Fibroblast of skin of scalp (primary cell): ENCODE measurements at places on chromosomes 2 and 18.

DNA sequence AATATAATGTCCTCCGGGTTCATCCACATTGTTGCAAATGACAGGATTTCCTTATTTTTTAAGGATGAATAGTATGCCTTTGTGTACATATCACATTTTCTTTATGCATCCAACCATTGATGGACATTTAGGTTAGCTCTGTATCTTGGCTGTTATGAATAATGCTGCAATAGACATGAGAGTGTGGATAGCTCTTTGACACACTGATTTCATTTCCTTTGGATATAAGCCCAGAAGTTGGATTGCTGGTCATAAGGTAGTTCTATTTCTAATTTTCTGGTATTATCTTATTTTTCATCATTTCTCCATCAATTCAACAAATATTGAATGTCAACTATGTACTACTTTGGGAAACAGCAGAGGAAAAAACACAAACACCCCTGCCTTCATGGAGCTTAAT lies 423.3 kb downstream of the MTX2 start:
- DNase-seq, result no peak

- DNase-seq, result peak; percentile 84
These were observed 103.4 kb downstream of the TNS1 start for GRCh38 chr2:217899231-217900009.

- DNase-seq, result no peak
These were observed 10.4 kb downstream of the ARHGAP25 start for GRCh38 chr2:68745006-68745405.

GRCh38 chr2:17719562-17720371 lies 33.8 kb downstream of the SMC6 start:
- no peak for DNase-seq

DNA sequence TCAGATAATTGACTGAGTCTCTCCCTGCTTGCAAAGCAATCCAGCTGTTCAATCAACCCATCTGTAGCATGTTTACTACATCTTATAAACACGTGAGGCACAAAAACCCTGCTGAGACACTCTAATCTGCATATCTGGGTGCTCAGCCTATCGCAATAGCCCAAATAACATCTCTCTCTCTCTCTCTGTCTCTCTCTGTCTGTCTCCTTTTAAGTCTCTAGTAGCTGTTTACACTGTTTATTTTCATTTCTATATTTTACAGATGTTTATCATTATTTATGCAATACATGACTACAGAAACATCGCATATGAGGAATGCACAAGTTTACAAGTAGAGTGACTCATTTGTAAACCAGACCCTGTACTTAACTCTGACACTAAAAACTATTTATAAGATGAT lies 422.1 kb upstream of the DSEL start:
- DNase-seq, result peak; percentile 16

GRCh38 chr18:78935406-78935805 lies 44.2 kb upstream of the SALL3 start:
- DNase-seq, result no peak

- no peak for DNase-seq
These were observed 226.6 kb downstream of the ACKR3 start for GRCh38 chr2:236796236-236796635.

DNA sequence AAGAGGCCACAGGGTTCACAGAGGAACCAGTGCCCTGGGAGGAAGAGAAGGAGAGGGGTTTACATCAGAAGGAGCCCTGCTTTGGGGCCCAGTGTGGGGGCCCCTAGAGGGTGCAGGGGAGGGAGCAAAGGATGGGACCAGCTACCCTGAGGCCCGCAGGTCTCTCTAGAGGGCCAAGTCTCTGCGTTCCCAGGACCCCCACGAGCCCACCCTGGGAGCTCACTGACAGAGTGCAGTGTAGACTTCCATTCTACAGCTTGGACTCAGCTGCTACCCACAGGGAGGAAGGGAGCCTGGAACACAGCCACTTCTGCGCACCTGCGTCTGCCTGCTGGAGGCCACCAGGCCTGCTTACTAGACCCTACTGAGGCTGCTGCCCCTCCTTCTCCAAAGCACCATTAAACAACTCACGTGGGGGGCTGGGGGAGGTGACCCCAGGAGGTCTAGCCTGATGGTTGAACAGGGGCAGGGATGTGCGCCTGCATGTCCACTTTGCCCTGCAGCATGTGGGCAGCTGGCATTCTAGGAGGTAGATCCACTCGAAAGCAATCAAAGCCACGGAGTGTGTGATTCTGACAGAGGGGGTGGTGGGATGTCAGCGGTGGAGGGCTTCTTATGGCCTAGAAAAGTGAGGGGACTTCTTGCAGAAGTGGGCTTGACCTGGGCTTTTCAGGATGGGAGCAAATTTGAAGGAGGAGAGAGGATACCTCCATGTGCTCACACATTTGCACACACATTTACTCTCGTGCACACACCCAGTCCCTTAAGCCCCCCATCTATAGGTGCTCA lies 90.2 kb downstream of the ZFP36L2 start:
- DNase-seq, result no peak

DNA sequence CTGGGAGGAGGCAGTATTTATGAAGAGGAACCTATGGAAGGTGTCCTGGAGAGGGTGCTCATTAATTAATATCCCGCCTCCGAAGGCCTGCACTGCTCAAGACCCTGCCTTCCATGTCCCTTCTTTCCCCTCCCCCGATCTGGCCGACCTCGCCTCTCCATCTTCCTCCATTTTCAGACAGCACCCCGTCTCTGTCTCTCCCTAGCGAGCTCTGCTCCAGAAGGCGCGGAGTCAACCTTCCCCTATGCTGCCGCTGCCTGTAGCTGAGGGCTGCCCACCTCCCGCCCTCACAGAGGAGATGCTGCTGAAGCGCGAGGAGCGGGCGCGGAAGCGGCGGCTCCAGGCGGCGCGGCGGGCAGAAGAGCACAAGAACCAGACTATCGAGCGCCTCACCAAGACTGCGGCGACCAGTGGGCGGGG lies 1.1 kb upstream of the WBP1 start:
- DNase-seq, result peak; percentile 17

DNA sequence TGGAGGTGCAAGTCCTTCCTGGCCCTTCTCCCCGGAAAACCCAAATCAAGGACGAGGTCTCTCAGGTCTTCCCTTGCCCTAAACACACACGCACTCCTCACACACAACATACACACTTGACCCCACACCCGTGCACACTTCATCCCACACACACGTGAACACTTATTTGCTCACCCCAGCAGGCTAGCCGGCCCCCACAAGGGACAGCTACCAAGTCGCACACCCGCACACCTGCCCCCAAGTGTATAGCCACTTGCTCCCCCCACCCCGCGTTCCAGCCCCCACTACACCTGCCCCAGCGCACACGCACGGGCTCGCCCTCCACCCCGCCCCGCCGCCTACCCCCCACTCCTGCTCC lies 359 bp downstream of the TGFBRAP1 start:
- DNase-seq, result no peak

- DNase-seq, result peak; percentile 57
These were observed 456.5 kb downstream of the FBXO15 start for GRCh38 chr18:73691118-73691517.

DNA sequence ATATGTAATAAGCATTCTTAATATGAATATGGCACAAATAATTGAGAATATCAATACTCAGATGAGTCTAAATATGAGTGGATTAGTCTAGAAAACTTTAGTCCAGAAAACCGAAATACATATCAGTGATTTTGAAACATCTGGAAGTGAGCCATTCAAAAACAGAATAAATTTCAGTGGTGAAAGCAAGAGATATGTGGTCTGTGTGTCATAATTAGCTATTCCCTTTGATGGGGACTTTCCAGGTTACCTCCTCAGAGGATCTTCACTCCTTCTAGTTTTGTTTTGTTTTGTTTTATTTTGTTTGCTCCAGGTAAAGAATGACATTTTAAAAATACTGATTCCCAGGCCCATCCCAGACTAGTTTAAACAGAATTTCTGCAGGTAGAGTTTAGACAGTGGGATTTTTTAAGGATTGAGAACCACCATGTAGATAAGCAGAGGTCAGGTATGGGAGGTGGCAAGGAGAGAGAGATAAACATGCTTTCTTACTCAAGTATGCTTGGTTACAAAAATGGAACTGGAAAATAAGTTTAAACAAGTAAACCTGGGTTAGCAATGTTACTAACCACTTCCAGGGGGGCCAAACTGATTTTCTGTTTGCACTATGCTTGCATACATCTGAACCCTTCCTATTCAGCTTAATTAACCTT lies 70.7 kb downstream of the NABP1 start:
- no peak for DNase-seq

DNA sequence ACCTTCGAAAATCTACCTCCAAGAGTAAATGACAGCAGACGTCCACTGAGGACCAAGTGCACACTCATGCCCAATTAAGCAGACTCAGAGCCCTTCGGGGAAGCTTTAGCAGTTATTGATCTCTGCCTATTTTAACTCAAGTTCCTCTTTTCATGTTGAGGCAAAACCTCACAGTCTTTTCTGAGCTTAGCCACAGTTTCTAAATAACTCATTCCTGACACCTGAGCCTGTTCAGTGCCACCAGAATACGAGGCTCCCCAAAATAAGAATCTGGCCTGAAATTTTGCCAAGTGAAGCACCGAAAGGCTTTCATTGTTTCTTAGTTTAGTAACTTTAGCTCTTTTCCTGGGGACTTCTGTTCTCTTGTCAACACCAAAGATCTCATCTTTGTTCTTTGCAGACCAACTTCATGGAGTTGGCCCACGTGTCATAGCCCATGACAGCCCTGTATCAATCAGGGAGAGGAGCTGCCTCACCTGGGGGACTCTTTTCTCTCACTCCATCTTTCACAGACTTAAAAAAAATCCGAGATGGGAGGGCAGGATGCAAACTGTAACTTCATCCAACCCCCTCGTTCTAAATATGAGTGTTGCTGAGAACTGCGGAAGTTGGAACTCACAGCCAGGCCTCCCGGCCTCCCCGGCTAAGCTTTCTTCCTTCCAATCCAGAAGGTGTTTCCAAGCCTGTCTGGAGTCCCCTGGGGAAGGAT lies 22.2 kb downstream of the INPP5D start:
- DNase-seq, result no peak

- peak; percentile 38 for DNase-seq
These were observed 3.9 kb downstream of the MAPRE2 start for GRCh38 chr18:35045121-35045520.

DNA sequence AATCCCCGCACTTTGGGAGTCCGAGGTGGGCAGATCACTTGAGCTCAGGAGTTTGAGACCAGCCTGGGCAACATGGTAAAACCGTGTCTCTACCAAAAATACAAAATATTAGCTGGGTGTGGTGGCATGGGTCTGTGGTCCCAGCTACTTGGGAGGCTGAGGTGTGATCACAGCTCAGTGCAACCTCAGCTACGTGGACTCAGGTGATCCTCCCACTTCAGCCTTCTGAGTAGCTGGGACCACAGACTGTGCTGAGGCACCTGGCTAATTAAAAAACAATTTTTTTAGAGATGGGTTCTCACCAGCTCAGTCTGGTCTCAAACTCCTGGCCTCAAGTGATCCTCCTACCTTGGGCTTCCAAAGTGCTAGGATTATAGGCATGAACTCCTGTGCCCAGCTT lies 23.4 kb downstream of the ANKRD12 start:
- no peak for DNase-seq

DNA sequence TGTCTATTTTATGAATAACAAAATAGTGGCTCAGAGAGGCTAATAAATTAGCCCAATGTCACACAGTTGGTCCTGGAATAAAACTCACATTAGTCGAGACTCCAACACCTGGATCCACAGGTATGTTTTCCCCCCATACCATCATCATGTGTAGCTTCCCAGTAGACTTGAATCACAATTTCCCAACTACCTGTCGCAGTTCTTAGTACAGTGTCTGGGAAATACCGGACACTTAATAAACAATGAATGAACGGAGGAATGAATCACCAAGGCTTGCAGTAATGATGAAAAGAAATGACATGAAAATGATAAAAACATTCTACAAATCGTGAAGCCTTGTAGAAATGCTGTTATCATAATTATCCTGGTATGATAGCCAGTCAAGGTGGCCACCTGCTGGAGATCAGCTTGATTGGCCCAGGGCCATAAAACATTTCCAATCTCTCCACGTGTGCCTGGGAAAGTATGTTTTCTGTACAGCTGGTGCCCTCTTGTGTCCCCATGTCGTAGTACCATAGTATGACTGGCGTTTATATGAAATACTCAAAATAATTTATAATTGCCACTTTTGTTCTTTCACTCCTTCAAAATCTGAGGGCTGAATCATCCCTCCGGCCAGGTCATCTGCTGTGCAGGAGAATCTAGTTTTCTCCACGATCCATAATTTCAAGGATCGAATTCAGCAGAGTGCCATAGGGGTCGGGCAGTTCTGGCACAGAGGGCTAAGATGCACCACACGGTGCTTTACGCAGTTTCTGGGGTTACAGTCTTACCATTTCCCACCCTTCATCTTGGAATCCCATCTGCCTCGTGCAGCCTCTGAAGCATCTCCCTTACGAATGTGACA lies 95.4 kb downstream of the LAMA1 start:
- DNase-seq, result peak; percentile 44

GRCh38 chr2:8670580-8670979 lies 11.3 kb upstream of the ID2 start:
- no peak for DNase-seq

DNA sequence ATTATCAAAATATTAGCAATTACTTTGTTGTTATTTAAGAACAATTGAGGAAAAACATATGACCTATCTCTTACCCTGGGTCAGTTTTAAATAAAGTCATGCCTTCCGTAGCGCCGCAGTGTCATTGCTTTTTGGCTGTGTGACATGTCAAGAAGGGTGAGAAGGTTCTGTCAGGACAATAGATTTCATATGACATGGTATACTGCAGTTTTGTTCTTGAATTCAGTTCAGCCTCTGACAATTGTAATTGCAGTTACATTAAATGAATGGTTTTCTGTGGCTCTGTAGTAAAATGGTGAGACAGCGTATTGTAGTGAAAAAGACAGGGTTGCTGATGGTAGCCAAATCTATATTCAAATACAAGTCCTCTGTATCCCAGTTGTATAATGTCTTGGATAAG lies 307.2 kb downstream of the CDH2 start:
- no peak for DNase-seq

DNA sequence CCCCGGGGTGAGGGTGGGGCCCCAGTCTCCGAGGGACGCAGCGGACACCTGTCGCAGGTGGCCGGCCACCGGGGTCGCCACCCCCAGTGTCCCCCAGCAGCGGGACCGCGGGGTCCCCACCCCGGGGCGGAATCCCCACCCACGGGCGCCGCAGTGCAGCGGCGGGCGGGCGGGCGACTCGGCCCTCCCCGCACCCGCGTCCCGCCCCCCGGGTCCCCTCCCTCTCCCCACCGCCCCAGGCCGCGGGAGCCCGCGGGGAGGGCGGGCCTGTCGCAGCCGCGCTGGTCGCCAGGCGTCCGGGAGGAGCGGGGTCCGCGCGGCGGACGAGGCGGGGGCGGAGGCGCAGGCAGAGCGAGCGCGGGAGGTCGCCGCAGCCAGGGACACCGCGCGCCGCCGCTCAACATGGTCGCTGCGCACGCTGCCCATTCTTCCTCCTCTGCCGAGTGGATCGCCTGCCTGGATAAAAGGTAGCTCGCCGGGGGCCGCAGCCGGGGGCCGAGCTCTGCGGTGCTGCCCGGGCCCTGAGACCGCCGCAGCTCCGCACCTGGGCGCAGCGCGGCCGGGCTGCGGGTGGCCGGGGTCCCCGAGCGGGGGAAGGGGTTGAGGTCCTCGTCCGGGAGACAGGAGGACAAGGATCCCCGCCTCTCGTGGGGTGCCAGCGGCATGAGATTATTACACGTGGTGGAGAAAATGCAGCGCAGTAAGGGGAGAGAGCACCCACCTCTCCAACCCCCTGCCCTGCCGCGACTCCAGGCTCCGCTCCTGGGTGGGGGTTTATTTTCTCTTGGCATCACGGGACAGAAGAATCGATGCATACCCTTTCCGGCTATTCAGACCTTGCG lies at the start of gene RAPGEF4:
Gene RAPGEF4, plus strand, starts transcription at position 264 of the 842 bp plus-strand sequence. Its CDS starts 139 bp downstream, at position 403.
- no peak for DNase-seq
